KBM-7 (cell line): ENCODE measurements at places on chromosomes 4 and X.

DNA sequence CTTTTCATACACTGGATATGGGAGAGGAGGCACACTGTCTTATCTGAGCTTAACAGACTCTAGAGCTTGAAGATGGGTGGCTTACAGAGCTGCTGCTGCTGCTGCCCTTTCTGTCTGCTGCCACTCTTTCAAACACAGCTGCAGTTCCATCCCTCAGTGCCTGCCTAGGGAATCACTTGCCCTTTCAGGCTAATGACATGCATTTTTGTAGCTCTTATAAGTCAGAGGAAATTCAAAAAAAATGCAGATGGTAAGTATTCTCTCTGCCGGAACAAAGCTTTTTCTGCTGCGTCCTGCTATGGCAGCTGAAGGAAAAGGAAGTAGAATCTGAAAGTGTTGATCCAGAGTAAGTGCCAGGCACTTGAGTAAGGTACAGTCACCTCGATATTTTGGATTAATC is 460.4 kb upstream of the DIAPH2 start:
- no peak for DNase-seq

DNA sequence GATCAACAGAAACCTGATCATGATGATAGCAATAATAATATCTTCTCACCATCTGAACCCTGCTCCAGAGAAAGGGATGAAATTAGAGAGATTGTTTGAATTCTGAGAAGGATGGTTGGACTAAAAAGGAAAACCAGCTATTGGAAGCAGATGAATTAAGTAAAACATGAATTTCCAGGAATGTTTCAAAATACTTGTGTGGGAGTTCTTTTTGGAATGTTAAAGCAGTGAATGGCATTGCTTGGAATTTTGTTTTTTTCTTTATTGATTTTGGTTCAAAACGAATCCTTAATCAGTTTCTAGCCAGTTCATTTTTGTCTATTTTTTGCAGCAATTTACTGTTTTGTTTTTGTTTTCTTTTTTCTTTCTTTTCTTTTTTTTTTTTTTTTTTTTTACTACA is 150.3 kb downstream of the NHS start:
- DNase-seq, result no peak

- no peak for DNase-seq
These were observed 2.9 kb upstream of the REELD1 start for GRCh38 chr4:146211440-146211839.

DNA sequence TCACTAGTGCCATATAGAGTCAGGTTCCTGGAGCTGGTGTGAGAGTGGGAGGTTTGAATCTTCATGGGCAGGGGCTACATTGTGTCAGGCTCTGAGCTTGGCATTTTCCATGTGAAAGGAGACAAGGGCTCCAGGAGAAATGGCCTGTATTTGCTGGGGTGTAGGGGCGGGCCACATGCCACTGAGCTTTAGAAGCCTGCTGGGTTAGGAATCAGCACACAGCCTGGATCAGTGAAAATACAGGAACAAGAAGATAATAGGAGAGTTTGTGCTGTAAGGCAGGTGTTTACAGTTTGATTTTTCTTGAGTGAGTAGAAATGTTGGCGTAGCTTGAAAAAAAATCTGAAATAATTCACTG is 35.4 kb downstream of the TBC1D14 start:
- DNase-seq, result no peak

GRCh38 chr4:18405054-18405453 is 383.5 kb upstream of the LCORL start:
- DNase-seq, result no peak

GRCh38 chrX:150790021-150790420 is 96.8 kb downstream of the MTMR1 start:
- DNase-seq, result no peak

- peak; percentile 77 for DNase-seq
These were observed 22.0 kb downstream of the DYNLT3 start for GRCh38 chrX:37825215-37825842.

- DNase-seq, result no peak
These were observed 46.5 kb upstream of the SOD3 start for GRCh38 chr4:24748758-24749350.

DNA sequence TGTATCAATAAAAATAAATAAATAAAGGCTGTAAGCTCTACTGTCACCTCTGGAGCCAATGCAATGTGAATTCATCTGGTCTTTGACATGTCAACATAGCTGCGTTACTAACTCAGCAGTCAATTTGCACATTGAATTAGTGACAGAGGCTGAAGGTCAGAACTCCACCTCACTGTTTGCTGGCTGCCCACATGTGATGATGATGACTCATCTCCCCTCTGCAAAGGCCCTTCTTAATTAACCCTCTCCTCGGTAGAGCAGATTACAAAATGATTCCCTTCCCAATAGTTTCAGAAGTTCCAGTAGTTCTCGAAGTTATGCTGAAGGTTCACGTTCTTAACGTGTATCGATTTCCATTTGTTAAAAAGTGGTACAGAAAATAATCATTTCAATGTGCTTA is 1626.0 kb upstream of the TENM3 start:
- no peak for DNase-seq

GRCh38 chr4:186068581-186069348 is at the start of gene TLR3:
TLR3 (plus strand) TSS chr4:186069156; CDS start chr4:186076620, 7,464 bp downstream.
- DNase-seq, result peak; percentile 50

DNA sequence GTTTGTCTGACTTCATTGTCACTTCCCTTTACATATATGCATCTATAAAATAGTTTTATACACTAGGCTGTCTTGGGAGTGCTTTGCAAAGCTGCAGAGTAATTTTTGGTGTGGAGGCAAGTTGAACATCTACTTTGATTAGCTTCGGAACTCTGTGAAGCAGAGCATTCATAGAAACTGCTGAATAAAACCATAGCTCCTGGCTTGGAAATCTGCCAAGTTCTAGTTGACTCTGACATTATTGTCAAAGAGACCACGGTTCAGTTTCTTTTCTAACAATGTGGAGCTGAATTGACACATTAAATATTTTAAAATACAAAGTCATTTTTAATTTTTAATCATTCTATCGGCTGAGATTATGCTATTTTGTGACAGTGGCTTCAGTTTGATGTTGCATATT is 335.0 kb downstream of the BMPR1B start:
- DNase-seq, result no peak

- no peak for DNase-seq
These were observed 3.3 kb downstream of the CSN1S1 start for GRCh38 chr4:69934150-69934549.

DNA sequence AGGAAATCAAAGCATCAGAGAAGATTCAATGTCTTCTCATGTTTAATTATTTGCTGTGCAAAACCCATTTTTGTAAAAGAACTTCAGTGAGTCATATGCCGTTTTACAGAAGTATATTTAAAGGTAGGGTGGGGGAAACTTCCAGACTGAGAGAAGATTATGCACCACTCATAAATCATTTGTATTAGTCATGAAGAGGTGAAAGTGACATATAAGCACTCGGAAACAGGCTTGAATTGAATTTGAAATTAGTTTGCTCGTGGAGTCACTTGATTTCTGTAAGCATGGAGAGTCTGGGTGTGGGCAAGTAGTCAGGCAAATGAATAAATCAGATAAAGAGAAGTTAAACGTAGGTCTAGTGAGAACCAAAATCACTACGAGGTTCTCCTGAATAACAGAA is 335.1 kb downstream of the ANK2 start:
- DNase-seq, result no peak

GRCh38 chrX:39773923-39774773 is 323.6 kb downstream of the BCOR start:
- no peak for DNase-seq

DNA sequence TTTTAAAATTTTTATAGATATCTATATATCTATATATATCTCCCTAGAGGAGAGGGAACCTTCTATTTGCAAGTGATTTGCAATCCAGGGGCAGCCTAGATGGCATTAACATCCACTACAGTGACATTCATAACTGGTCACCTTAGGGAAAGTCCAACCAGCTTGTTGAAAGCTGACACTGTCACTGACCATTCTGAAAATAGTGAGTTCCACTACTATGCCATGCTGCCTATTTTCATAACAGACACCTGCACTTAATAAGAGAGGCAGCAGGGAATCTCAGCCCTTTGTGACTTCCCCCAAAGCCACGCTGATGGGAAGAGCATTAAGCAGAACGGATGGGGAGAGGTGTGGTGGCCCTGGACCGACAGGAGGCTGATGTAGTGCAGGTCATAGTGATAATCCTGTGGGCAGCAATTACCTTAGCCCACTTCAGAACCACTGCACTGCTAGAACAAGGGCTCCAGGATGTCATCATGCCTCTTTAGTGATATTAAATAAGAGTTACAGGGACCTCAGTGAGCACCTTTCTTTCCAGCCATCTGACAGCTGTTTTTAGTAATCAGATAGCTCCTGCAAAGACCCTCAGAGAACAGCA is 51.3 kb downstream of the GPRIN3 start:
- no peak for DNase-seq

GRCh38 chrX:20664774-20665173 is 398.1 kb upstream of the RPS6KA3 start:
- no peak for DNase-seq

GRCh38 chr4:172892300-172892699 is 276.3 kb upstream of the GALNT7 start:
- DNase-seq, result peak; percentile 71

- no peak for DNase-seq
These were observed 881.6 kb downstream of the PCDH18 start for GRCh38 chr4:136650541-136651277.

- no peak for DNase-seq
These were observed 14.2 kb downstream of the RGS12 start for GRCh38 chr4:3307060-3307459.

- DNase-seq, result no peak
These were observed 159.9 kb upstream of the SLIT2 start for GRCh38 chr4:20091781-20092180.

DNA sequence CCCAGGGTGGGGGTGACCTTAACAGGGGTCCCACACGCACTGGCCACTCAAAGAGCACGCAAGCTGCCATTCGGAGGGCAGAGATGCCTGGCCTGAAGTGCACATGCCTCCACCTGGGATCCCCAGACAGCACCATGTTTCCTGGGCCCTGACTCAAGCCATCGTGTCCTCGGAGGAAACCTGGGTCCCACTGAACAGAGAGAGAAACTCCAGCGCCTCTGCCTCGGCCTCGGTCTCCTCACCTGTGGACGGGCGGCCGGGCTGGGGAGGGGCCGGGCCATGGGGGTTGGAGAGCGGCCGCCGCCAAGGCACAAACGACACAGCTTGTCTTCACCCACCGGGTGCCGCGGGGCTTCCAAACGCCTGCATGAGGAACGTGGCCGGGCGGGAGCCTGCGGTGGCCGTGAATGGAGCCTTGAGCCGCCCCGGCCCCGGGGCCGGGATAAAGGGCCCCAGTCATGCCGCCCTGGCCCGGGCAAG is 30.0 kb upstream of the FGFR3 start:
- DNase-seq, result no peak

DNA sequence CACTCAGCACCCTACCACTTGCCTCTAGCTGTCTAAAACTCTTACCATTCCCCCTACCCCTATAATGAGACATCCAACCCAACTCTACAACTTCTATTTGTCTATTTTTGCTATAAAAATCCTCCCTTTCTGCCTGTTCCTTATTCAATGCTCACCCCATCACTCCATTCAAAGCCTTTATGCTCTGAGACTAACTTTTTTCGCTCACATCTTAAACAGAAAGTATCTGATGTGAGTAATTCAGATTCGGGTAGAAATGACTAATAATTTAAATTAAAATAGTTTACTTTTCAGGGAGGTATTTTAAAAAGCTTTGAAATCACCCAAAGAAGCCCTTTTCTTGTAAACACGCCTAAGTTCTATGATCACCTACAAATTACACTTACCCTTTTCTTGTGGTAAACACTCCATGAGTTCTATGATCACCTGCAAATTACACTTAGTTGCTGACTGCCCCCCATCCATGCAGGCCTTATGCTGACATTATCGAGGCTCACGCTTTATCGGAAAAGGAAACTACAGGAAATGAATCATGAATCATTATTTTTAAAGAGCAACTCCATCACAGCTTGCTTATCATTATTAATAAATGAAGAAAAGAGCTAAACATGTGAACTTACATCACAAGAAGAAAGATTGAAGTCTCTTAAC is 168.7 kb upstream of the PPP1R2C start:
- no peak for DNase-seq

GRCh38 chrX:154436983-154437752 is at the start of gene GDI1:
GDI1 (plus strand) TSS chrX:154437154; CDS start chrX:154437255, 101 bp downstream.
- no peak for DNase-seq
